ENCODE measurements at places on chromosomes 16 and 17.
A peak's percentile ranks its signal among the peaks of the same experiment; 100 is the strongest.

DNA sequence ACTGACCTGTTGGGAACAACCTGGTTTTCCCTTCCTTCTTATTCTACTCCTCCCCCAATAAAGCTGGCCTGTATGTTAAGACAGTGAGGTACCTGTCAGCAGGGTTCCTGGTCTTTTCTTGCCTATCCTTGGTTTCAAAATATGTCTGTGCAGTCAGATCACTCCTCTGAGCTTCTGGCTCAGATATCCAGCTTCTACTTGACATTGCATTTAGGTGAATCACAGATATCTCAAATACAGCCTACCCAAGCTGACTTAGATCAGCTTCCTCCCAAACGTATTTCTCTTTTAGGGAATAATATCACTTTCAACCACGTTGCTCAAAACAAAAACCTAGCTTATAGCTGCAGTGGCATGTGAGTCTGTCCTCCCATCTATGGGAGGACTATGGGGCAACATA lies 48.7 kb downstream of the TEX14 start:
- no peak for DNase-seq

DNA sequence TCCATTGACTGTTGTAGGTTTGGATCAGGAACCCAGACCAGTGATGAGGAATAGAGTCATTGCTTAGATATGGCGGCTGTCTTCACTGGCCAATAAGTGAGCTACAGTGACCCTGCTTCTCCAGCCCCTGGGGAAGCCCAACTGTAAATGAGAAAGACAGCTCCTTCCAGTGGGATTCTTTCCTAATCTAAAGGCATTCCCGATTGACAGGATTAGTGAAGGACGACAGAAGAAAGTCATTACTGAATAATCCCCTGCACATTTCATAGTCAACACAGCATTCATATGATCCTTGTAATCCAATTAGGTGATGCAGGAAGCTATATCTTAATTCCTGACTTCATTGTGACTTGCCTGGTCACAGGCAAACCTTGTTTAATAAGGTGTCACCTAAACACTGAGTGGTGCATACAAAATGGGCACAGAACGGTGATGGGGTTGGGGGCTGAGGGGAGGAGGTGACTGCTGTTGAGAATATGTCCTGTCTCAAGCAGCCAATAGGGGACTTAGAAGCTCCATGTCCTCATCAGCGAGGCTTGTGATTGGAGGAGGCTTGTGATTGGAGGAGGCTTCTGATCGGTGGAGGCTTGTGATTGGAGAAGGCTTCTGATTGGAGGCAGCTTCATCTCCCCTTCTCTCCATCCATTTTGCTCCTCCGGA lies 242.6 kb downstream of the XYLT1 start:
- DNase-seq = no peak

GRCh38 chr16:11681556-11681955 lies 13.3 kb downstream of the SNN start:
- DNase-seq = no peak

GRCh38 chr16:70289229-70290094 lies at the start of gene AARS1:
AARS1 (minus strand) TSS chr16:70289506; CDS start chr16:70282763, 6,743 bp downstream.
- DNase-seq = peak; percentile 88

GRCh38 chr16:14215941-14216340 lies 144.8 kb downstream of the MRTFB start:
- no peak for DNase-seq

GRCh38 chr17:37769050-37769449 lies 24.2 kb upstream of the HNF1B start:
- DNase-seq = no peak

DNA sequence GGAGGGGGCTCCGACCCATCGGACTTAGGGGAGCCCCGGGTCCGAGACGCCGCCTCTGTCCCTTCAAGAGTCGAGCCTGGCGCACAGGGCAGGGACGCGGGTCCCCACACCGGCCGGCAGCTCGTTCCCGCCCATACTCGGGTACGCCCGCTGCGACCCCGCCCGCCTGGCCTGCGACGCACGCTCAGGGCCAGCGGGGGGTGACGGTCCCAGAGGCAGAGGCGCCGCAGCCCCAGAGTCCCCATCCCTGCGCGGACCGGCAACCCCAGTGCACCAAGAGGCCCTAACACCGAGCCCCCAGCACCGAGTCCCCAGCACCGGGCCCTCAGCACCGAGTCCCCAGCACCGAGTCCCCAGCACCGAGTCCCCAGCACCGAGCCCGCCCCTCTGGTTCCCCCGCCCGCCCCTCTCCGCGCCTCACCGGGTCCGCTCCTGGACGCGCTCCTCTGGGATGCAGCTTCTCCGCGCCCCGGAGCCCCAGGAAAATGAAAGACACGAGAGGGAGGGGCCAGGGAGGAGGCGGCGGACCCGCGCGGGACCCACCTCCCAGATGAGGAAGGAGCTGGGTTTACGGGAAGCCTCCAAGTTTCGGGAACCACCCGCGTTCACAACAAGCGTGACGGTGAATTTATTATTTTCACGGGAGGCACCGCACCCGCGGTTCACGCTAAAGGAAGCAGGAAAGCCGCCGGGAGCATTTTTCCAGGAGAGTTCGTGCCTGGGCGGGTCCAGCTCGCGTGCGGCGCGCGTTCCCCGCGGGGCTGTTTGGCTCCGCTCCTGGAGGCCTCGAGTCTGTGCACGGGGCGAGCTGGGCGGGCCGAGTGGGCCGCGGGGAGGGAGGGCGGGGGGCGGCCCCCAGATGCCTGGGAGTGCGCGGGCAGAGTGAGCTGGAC lies at the start of gene SECTM1:
SECTM1 (minus strand) TSS at position 488 of the 893 bp plus-strand sequence. CDS start 6,526 bp downstream, outside the sequence.
- DNase-seq = no peak

DNA sequence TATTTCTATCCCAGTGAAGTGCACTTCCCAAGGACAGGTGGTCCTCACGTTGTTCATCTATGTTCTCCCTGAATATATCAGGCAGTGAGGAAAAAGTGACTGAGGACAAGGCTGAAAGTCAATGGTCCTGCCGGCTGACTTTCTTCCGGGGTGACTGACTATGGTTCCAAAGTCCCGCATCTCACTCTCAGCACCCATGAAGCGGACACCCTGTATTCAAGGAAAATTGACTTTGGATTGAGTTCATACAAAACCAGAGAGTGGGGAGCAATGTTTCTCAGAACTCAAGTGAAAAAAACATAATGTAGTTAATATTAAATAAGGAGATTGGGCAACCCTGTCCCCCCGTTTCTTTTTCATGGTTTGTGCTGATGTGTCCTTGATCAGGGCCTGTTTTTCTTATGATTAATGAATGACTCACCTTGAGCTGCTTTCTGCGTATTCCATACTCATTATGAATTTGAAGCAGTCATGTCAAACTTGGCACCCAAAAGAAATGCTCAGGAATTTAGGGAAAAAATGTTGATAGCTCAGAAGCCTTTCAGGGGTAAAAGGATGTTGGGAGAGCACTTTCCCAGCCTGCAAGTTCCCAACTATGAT lies 184.0 kb downstream of the CYLD start:
- no peak for DNase-seq

DNA sequence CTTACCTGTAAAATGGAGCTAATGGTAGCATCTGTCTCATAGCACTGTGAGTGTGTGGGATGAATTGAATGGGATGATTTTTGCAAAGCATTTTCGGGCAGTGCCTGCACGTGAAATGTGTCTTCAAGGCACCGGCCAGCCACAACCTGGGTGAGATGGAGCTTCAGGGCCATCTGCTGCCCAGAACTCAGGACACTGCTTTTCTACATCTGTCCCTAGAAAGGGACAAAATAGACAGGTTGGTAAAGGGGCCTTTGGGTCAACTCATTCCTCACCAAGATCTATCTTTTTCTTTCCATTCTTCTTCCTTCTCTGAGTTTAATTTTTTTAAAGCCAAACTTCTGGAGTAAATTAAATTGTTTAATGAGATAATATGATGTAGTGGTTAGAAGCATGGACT lies 106.5 kb downstream of the UTP18 start:
- DNase-seq = no peak

DNA sequence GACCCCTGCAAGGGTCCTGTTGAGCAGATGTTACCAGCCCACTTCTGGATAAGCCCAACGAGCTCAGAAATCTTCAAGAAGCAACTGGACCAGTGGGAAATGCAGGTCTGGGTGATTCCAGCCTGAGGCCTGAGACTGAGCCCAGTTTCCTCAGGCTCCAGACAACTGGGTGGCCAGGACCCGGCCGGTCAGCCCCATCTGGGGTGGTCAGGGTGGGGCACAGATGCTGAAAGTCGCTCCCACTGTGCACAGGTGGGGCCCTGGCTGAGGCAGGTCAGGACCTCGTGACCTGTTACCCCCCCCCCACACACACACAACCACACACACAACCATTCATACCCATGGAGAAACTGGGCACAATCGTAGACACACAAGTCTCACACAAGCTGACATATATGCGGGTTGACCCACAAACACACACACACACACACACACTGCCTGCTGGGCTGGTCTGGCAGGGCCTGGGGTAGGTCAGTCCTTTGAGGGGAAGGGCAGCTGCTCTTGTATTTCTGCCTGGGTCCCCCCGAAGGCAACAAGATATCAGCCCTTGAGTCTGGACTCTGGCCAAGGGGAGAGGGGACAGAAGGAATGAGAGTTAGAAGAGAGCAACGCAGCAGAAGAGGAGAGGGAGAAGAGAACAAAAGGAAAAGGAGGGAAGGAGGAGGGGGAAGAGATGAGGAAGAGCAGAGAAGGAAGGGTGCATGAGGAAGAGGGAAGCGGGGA lies 99.0 kb upstream of the CDH5 start:
- DNase-seq = no peak

GRCh38 chr17:64448665-64449512 lies at the start of gene MILR1:
MILR1 (plus strand) TSS chr17:64449115; CDS start chr17:64449169, 54 bp downstream.
- DNase-seq = no peak

- peak; percentile 56 for DNase-seq
Measured at GRCh38 chr16:22007509-22008214, at the start of gene MOSMO. MOSMO (plus strand) TSS chr16:22008111; CDS start chr16:22008302, 191 bp downstream.

- DNase-seq = no peak
Measured at GRCh38 chr16:88194397-88195268, 188.1 kb upstream of the ZNF469 start.

- no peak for DNase-seq
Measured at GRCh38 chr17:17056156-17056539, 13.9 kb downstream of the MPRIP start.

DNA sequence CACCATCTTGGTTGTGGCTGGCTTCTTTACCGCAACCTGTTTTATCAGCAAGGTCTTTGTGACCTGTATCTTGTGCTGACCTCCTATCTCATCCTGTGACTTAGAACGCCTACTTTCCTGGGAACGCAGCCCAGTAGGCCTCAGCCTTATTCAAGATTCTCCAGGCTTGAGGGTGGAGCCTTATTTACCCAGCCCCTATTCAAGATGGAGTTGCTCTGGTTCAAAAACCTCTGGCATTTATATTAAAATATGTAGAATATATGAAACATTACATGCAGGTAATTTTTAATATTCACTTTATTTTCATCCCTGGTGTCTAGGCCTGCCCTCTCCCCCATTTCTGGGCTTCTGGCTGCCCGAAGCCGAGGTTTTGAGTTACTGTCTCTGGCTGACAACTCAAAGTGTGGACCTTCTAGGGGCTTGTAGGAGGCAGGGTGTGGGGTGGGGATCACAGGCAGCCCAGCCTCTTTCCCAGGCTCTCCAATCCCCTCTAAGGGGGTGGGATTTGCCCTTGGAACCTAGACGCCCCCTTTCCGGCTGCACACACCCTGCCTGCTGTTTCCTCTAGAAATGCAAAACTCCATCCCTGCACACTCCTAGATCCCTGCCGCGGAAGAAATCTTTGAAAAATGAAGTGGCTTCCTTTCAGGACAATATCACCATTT lies 152.0 kb downstream of the KCNJ12 start:
- DNase-seq = no peak

DNA sequence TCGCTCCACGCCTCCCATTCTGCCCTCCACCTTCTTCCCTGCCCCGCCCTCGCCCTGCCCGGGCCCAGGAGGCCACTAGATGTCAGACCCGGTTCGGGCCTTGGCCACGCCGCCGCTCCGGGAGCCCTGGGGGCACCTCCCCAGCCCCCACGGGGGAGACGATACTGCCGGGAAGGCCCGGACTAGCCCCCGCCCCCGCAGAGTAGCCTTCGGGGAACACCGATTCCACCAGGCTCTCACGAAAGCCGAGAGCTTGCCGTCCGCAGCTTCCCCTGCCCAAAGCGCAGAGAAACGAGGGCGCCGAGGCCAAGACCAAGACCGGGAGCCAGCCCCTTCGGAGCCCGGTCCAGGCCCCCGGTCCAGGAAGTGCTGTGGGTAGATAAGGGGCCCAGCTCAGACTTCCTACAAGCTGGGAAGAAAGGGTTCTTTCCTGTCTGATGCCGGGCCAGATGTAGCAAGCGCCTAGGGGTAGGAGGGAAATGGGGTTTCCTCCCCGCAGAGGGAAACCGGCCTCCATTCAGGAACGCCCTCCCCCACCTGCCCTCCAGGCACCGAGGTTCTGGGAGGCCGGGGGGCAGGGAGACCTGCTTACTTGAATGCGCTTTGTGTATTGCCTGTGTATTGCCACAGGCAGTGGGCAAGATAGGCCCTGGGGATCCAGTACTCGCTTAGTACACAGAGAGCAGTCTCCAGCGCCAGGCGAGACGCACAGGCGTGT lies 806 bp upstream of the CYB561 start:
- peak; percentile 24 for DNase-seq

DNA sequence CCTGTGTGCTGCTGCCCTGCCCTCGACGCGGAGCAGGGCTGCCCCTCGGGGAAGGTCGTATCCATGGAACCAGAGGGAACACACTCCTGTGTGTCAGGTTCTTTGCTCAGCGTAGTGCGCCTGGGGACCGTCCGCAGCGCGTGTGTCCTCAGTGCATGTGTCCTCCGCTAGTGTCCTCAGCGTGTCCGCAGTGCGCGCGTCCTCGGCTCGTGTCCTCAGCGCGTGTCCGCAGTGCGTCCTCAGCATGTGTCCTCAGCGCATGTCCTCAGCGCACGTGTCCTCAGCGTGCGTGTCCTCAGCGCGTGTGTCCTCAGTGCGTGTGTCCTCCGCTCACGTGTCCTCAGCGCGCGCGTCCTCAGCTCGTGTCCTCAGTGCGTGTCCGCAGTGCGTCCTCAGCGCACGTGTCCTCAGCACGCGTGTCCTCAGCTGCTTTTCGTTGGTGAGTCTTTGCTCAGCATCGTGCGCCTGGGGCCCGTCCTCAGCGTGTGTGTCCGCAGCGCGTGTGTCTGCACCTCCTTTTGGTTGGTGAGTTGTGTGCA lies 59.2 kb upstream of the ZNF750 start:
- DNase-seq = no peak

- DNase-seq = no peak
Measured at GRCh38 chr17:55161935-55162555, 102.7 kb upstream of the HLF start.

DNA sequence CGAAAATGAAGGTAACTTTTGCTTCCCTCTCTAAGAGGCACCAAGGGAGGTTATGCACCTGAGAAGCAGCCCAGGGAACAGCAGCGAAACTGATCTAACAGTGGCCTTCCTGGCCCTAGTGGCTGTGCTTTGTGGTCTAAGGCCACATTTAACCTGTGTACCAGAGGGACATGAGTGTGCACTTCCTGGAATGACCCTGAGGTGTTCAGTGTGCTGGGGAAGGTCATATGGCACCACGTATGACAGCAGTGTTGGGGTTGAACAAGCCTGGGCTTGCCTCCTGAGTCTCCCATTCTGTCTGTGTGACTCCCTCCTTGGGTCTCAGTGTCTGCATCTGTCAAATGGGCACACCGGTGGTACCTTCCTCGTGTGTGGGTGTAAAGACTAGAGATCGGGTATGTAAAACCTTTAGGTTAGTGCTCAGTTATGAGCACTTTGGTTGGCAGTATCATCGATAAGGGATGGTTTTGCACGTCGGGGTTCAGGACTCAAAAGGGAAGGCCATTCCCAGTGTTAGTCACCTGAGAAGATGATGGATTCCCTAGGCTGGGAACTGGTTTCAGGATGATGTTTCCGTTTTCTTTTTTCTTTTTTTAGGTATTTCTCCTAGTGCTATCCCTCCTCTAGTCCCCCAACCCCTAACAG lies 31.9 kb downstream of the PLCG2 start:
- DNase-seq = no peak

- no peak for DNase-seq
Measured at GRCh38 chr17:43803758-43804157, 23.5 kb downstream of the CFAP97D1 start.

Data from stimulated activated CD8-positive, alpha-beta memory T cell treated with anti-CD3 and anti-CD28 coated beads, Interleukin-4, amount 100 ng/mL, for 24 hours (primary cell).